ENCODE measurements at places on chromosomes 12 and 14.

DNA sequence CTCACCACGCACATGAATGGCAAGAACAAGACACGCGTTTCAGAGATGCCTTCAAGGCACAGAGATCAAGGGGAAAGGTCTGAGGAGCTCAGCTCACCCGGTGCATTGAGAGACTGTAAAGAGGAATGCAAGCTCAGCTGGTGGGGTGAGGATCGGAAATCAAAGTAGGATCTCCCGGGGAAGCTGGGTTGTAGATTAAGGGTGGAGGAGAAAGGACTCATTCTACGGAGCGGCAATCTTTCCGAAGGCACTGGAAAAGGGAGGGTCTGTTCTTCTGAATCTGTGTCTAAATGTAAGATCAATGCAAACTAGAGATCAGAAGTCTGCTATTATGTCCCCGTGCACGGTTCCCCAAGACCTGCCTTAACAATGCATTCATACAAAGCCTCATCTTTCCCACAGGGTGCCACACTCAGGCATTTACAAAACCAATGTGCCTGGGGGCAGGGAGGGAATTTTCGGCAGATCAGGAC, 41.6 kb upstream of the PYGL start:
- no peak for DNase-seq

GRCh38 chr12:52234223-52234810, 1.3 kb downstream of the KRT7 start:
- DNase-seq = no peak

GRCh38 chr12:109277899-109278762, 31.0 kb downstream of the FOXN4 start:
- DNase-seq = no peak

DNA sequence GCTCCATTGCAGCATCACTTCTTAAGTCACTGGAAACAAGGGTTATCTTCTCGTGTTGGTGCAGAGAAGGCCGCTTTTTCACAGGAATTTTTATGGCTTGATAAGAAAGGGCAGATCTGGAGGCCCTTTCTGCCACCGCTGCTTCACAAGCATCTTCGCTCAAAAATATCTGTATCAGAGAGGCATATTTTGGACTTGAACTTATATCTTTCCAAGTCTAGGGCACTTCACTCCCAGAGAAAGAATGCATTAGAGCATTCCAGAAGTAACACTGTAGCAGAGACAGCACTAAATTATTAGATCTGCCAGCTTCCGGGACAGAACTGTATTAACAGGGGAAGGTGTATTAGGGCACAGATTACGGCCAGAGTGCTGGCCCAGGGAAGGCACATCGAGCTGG, 151.7 kb upstream of the AMIGO2 start:
- no peak for DNase-seq

DNA sequence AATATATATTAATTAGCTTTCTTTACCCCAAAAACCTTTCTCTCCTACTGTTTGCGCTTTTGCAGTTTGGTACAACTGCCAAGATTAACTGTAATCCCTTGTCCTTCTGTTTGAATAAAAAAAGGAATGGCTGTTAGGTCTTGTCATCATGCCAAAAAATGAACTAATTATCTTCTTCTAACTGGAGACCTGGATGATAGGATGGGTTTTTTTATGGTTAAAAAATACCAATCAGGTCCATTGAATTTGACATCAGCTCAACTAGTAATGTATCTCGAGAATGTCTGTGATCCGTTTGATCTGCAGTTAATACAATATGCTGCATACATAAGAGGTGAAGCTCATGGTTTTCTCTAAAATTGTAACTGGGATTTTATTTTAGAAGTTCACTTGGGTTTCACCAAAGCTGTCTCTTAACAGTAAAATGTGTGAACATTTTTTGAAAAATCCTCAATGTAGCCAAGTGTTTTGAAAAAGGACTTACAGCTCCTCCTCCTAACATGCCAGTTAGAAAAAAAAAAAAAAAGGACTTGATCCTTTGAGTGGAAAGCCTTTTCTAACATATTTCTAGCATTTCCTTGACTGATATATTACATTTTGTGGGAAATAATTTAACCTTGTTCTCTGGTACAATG, 96.8 kb downstream of the SRGAP1 start:
- DNase-seq = peak; percentile 29

GRCh38 chr12:124668602-124669001, 101.2 kb upstream of the NCOR2 start:
- no peak for DNase-seq

GRCh38 chr12:91721023-91721422, 424.6 kb downstream of the BTG1 start:
- no peak for DNase-seq

DNA sequence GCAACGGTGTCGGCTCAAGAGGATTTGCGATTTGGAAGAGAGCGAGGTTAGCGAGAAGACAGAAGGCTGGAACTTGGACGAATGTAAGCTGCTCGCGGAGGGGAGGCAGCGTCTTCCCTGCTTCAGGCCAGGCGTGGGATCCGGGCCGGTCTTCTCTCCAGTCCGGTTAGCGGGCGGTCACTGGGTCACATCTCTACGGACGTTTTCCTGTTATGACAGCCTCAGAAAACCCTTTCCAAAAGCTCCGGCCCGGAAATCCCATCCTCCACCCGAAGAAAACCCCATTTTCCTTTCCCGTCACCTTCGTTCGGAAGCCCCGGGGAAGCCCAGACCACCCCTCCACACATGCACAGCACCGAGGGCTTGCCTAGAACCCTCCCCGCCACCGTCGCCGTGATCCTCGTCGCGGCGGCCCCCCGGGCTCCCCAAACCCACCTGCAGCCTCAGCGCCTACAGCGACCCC, 268 bp downstream of the NDUFB1 start:
- peak; percentile 42 for DNase-seq

DNA sequence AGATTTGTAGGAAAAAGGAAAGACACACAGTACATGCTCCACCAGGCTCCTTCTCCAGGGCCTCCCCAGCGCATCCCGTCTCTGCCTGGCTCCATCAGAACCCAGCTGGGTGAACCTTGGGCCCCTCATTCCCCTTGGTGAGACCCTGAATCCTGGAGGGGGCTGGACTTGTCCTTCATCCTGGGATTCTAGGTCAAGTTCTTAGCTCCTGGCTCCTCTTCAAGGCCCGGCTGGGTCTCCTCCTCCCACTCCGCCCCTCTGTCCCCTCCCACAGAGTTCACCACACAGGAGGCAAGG, 49.2 kb downstream of the PSMA6 start:
- DNase-seq = no peak

GRCh38 chr14:100692859-100693558, 33.7 kb upstream of the DLK1 start:
- peak; percentile 58 for DNase-seq

- DNase-seq = no peak
These were observed 449.1 kb downstream of the RAD51B start for GRCh38 chr14:68268719-68269118.

- no peak for DNase-seq
These were observed 742.6 kb downstream of the TMEM121 start for GRCh38 chr14:106269029-106269428.

- no peak for DNase-seq
These were observed 6.2 kb downstream of the MYL6 start for GRCh38 chr12:56164345-56164729.

DNA sequence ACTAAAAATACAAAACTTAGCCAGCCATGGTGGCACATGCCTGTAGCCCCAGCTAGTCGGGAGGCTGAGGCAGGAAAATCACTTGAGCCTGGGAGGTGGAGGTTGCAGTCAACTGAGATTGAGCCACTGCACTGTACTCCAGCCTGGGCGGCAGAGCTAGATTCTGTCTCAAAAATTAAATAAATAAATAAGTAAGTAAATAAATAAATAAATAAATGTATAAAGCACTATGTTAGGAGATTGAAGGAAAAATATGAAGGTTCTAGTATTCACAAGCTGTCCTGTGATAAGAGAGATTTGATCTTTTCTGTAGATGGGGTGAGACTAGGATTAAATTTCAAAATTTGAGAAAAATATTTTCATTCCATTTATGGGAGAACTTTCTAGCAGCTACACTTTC, 5.7 kb downstream of the DNAJC22 start:
- no peak for DNase-seq

- DNase-seq = peak; percentile 98
These were observed 155.4 kb upstream of the PDE3A start for GRCh38 chr12:20212658-20213555.

GRCh38 chr14:92982956-92983355, 60.0 kb downstream of the CHGA start:
- DNase-seq = no peak

GRCh38 chr14:96639550-96639949, 137.4 kb downstream of the PAPOLA start:
- DNase-seq = no peak

- no peak for DNase-seq
These were observed 75.9 kb downstream of the BBS10 start for GRCh38 chr12:76272287-76272686.

DNA sequence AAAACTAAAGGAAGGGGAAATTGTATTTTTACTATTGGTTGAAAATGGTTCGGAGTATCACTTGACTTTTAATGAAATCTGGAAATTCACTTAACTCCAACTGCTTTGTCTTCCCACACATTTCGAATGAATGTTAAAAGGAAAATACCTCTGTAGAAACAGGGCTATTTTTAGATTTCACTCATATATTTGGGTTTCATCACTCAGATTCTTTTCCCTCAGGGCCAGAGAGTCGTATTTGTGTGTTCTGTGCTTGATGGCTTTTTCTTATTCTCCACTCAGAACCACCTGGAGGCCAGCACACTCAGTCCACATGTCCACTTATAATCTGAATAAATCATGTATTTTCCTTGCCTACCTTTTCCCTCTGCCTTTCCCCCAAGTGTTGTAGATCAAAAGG, 40.0 kb downstream of the DAAM1 start:
- no peak for DNase-seq

- no peak for DNase-seq
These were observed 25.1 kb upstream of the BATF start for GRCh38 chr14:75497191-75497590.

- DNase-seq = no peak
These were observed 187.2 kb downstream of the TTC8 start for GRCh38 chr14:89011355-89012281.

DNA sequence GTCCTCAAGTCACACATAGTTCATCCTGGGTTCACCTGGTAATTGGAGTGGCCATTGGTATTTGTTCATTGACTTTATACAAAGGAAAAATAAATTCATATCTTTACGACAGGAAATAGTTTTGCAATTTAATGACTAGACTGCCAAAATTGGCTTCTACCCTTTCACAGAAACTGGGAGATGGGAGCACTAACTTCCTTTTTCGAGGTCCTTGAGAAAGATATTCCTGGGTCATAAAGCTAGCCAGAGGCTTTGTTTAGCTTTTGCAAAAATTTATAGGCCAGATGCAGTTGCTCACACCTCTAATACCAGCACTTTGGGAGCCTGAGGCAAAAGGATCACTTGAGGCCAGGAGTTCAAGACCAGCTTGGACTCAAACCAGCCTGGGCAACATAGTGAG, 10.2 kb upstream of the OR11G2 start:
- no peak for DNase-seq
